ENCODE measurements at places on chromosomes 2 and 18.

GRCh38 chr18:74229005-74229404, 62.8 kb downstream of the CYB5A start:
- no peak for DNase-seq

GRCh38 chr2:210591663-210592062, 35.3 kb downstream of the CPS1 start:
- no peak for DNase-seq

GRCh38 chr2:10932345-10933151, 20.8 kb downstream of the KCNF1 start:
- DNase-seq, result no peak

DNA sequence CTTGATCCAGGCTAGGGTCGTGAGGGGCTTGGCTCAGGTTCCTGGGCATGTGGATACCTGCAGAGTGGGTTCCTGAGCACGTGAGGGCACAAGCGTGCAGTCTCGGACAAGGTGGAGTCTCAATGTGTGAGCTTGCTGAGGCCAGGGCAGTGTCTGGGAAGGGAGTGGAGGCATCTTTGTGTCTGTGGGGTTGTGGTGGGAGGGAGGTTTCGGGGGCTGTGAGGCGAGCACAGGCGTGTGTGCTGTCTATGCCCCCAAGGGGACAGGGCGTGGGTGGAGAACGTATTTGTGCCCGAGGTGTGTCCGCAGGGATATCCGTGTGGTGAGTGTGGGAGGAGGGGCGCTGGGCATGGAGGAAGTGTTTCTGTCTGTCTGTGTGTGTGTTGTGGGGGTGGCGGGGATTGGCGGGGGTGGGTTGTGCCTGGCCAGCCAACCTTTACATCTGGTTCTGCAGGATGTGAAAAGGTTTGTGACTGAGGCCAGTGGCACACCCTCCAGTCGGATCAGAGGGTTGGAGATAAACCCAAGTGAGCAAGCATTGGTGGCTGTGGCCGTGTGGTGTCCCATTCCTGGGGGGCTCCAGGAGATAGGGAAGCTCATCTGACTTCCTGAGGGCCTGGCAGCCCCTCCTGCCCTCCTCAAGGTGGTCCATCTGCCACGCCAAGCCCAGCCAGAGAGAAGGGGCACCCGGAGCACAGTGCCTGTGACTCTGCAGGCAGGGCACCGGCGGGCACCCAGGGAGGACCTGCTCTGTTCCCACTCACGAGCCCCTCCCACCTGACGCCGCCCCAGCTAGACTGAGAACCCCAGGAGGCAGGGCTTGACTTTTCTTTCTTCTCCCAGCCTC, 57.1 kb downstream of the ZFP36L2 start:
- DNase-seq, result peak; percentile 80

GRCh38 chr2:68236103-68236734, 16.1 kb downstream of the PPP3R1 start:
- DNase-seq, result no peak

DNA sequence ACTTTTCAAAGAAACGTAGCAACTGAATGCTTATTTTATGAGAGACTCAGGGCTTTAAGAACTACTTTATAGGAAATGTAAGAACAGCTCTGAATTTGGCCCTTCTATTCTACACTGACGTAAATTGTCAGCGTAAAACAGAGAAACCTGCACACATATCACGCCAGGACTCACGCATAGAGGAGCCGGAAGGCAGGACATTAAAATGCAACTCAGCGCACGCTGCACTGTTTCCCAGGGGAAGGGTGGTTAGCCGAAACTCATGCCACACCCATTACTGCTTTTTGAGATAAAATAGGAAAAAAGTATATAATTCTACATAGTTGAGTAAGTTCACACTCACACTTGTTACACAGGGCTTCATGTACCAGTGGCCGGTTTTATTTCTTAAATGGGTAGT, 7.4 kb downstream of the TUBB6 start:
- no peak for DNase-seq

- no peak for DNase-seq
Measured at GRCh38 chr18:26176134-26176533, 42.5 kb downstream of the PSMA8 start.

GRCh38 chr2:162113776-162114168, 38.3 kb downstream of the GCG start:
- no peak for DNase-seq

GRCh38 chr2:171673905-171674304, 13.4 kb upstream of the DYNC1I2 start:
- no peak for DNase-seq

- DNase-seq, result peak; percentile 85
Measured at GRCh38 chr2:118186110-118186857, 98.0 kb downstream of the INSIG2 start.

GRCh38 chr2:155223781-155224406, 525.4 kb downstream of the KCNJ3 start:
- DNase-seq, result no peak
